Keratinocyte (primary cell): ENCODE measurements at places on chromosomes 7 and 10. TPM values are rescaled to one million over a fixed set of nuclear protein-coding genes. Genes with fewer than 3 reads are reported as not detected.

Gene CHN2
- 1.3 to 1.8 TPM (median 1.6 TPM) in 3 replicates for polyA plus RNA-seq

Gene HGF
- polyA plus RNA-seq, result not detected in 3 replicates

Gene LIPK
- 0.23 to 1.3 TPM (median 0.56 TPM) in 3 replicates for polyA plus RNA-seq

Gene INA
- polyA plus RNA-seq, result 3.4 to 4.6 TPM (median 4.2 TPM) in 3 replicates

Gene TMEM176A
- not detected in 3 replicates for polyA plus RNA-seq

DNA sequence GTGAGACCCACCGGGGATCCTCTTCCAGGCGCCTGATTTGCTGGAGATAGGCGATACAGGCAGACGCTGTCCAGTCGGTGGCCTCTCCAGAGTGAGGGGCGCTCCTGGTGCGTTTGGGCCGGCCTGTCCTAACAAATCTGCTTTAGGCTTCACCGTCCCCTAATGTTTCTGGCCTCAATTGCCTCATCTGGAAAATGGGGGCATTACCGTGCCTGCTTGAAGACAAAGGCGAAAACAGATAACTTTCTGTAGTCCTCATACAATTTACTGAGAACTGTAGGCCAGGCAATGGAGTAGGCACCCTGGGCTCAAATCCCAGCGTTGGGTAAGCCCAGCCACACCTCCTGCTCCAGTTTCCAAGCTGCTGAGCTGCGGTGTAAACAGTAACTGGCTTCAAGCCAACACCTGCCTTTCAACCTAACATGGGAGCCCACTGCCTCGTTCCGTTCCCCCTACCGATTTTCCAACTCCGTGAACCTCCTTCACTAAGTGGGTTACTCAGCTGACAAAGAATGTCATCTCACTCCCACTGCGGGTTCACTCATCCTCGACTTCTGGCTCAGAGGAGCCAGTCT is 589 bp upstream of the ZFAND4 start:
- DNase-seq, result no peak

- no peak for DNase-seq
Observed at GRCh38 chr7:35805876-35806275, 5.0 kb downstream of the SEPTIN7 start.

DNA sequence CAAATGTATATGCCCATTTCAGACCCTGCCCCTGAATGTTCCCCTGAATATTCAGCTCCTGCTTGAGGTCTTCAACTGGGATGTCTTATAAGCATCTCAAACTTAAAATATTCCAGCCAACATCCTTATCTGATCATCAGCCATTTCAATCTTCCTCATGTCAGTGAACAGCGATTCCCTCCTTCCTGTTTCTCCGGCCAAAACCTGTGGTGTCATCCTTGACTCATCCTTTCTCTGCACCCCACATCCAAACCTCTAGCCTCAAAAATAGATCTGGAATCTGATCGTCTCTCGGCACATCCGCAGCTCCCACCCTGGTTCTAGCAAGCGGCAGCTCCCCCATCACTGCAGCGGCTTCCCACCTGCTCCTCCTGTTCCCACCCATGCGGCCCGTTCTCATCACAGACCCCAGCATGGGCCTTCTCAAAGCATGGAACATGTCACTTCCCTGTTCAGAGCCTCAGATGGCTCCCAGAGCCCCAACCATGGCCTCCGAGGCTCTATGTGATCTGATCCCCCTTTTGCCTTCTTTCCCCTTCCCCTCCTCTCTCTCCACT is 165.7 kb downstream of the HECW1 start:
- DNase-seq, result no peak

DNA sequence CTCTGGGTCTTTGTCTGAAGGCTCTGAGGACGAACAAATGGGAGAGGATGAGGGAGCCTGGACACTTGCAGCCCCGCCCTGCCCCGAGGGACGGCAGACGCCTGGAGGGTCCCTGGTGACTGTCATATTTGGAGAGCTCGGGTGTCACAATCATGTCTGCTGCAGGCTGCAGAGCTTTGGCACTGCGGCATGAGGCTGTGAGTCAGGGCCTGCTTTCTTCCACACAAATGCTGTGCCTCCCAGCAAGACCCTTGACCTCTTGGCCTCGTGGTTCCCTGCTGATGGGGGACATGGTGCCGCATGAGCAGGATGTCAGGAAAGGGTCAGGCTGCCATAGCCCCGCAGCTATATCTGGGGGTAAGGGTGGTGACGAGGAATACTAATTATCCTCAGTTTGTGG is 64.9 kb upstream of the PPIF start:
- no peak for DNase-seq

- no peak for DNase-seq
Observed at GRCh38 chr10:124168581-124168980, 75.2 kb upstream of the CHST15 start.

- DNase-seq, result no peak
Observed at GRCh38 chr10:67612577-67613537, 83.1 kb downstream of the CTNNA3 start.

GRCh38 chr10:124074501-124075109 is 18.8 kb downstream of the CHST15 start:
- DNase-seq, result no peak

GRCh38 chr10:48490571-48490940 is 114.3 kb downstream of the ARHGAP22 start:
- DNase-seq, result no peak

DNA sequence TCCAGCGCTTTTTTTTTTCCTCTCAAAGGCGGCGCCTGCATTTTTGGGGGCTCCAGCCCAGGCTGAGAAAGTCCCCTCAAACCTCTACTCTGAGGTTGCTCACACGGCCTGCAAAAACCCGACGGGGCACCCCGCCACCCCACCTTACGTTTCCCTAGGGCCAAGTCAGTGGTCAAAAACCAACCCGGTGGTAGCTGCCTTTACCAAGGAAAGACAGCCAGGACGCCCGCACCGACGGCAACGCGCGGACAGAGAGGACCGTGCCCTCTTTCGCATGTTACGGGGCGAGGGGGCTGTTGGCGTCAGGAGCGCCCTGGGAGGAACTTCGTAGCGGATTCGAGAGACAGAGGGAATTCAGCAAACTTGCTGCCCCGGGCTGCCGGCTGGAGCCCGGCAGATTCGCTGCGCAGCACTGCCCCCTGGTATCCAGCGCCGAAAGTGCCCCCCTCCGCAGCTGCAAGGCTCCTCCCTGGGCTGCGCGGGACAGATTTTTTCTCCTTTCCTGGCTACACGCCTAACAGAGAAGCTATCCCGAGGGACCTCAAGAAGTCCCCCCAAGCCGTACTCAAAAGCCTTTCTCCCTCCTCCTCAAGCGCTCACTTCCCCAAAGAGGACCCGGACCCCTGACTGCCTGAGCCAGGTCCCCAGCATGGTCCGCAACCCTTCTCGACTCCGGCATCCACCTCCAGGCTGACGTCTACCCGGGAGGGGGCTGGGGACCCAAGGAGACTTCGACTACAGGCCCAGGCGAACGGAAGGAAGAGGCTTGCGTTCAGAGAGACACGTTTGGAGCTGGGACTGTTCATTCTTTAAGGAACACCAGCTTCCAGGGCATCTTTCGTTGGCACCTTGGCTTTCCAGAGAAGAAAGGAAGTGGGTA is 27.7 kb upstream of the VAX1 start:
- DNase-seq, result no peak

- no peak for DNase-seq
Observed at GRCh38 chr7:76077435-76077834, 29.5 kb downstream of the MDH2 start.

GRCh38 chr7:65731562-65732035 is 141.3 kb upstream of the VKORC1L1 start:
- no peak for DNase-seq

DNA sequence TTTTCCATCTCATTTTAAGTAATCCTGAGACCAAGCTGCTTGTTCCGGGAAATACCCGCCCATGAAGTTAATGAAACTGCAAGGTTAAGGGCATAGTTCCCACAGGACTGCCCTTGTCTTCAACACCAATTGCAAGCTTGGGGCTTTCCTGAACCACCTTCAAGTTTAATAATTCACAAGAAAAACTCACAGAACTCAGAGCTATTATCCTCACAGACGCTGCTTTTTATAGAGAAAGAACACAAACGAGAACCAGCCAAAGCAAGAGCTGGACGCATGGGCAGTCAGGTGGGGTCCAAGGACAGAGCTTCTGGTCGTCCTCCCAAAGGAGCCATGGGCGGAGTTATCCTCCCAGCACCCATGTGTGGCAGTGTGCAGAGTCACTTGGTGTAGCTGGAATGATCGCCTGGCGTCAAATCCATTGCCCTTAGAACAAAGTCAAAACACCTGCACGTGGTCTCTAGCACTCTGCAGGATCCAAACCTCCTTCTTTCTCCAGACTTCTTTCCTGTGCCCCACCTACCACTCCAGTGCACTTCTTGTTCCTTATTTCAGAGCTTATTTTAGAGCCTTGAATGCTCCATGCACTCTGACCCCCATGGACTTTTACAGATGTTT is 56.7 kb downstream of the SNX10 start:
- no peak for DNase-seq

- DNase-seq, result no peak
Observed at GRCh38 chr7:10412422-10413019, 561.2 kb upstream of the PHF14 start.

- no peak for DNase-seq
Observed at GRCh38 chr10:86979296-86979818, 11.1 kb downstream of the ADIRF start.

DNA sequence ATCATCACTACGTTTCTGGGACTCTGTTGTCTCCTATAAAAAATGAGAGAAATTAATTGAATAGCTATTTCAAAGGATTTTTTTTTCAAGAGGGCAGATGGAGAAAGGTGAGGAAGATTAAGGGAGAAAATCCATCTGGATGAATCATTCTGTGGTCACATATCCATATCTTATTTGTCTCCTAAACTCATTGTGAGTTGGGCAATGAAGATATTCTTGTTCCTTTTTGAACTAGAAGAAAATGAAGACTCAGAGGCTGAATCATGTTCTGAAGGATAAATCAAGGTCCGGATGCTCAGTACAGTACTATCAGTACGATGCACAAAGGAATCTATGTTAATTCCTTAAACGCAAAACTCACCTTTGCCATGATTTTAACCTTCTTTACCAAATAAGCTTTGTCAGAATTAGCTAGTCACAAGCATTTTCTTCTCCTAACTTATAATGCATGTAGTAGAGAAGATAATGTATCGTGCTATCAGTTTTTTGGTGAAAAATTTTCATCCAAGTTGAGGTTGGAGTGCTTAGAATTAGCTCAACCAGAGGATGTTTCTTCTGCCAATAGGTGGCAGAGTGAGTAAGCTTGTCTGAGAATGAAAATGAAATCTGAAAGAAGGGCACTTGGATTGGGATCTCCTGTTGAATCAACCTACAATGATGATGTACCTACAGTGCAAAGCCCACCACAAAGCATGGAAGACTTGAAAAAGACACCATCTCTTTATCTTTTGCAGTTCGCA is 446.9 kb downstream of the KIF20B start:
- DNase-seq, result peak; percentile 48

DNA sequence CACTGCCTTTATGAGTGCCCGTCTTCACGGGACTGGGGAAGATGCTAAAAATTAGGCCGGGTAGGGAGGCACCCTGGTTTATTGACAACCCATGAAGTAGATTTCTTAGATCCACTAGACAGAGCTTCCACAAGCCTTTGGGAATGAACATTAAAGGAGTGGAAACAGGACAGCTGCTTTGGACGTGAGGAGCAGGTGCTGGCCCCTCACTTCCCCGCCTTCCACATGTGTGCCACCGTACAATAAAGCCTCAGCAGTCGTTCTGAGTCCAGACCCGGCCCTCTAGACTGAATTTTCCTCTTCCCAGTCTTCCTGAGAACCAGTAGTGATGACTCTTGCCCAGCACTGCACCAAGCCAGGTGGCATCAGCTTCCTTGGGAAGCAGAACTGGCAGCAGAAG is 282.4 kb downstream of the CELF2 start:
- no peak for DNase-seq

DNA sequence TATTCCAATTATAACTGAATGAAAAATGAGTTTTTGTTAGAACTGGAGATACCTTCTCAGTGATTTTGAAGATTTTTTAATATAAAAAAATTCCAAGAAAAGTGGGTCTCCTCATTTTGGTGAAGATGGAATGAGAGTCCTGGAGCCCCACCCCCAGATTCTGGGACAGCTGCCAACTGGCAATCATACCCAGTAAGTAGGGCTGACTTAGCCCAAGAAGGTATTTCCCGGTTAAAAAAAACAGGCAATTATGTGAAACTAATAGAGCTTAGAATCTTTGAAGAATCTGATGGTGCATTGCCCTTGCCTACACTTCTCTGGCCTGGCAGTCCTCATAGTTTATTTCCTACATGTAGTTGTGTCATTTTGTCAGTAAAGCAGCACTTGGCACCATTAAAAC is 52.8 kb upstream of the VWDE start:
- no peak for DNase-seq

GRCh38 chr10:113022265-113022664 is 72.2 kb downstream of the TCF7L2 start:
- no peak for DNase-seq

- DNase-seq, result no peak
Observed at GRCh38 chr7:123216825-123217224, 17.1 kb upstream of the SLC13A1 start.

DNA sequence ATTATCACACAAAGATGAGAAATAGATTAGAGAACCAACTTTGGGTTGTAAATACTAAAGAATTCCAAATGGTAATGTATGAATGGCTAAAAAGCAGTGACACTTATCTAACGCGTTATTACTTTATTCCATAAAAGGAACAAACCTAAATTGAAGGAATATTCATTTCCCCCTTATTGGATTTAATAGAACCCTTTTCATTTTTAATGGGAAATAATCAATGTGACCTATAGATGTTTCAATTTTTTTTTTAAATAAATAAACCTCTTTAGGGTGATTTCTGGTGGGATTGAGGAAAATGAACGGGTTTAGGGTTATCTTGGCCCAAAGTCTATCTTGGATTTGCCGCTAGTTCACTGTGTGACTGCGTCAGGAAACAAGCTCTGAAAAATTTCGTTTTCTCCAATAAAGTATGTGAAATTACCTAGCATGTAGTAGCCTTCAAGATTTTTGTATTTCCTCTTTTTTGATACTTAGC is 1.9 kb upstream of the ACBD5 start:
- DNase-seq, result no peak

GRCh38 chr10:121216721-121217181 is 365.6 kb downstream of the WDR11 start:
- no peak for DNase-seq

DNA sequence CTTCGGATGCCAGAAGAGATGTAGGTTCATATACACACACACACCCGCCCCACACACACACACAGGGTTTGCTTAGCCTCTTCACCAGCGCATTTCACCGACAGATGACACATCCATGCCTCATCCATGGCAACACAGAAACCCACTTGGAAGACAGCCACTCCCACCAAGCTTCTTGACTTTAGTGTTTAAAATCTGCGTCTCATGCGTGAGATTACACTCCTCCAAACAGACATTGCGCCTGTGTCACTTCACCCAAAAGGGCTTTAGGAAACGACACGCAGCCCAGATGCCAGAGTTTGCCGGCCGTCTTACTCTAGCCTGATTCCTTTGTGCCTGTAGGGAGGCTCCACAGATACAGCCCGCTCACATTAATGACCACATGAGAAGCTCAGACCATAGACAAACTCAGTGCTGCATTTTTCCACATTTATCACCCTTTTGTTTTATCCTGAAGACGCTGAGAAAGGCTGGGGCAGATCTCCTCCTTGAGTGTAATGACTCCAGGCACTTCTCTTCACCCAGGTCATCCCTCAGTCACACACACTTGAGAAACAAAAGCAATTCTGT is 73.8 kb downstream of the DIP2C start:
- DNase-seq, result no peak
